ENCODE measurements at places on chromosomes 12 and 14. TPM values are rescaled to one million over a fixed set of nuclear protein-coding genes. Genes with fewer than 3 reads are reported as not detected.

Gene PIWIL1
- not detected for total RNA-seq

Gene ESR2
- total RNA-seq = not detected

Gene BMAL2
- 5.6 TPM for total RNA-seq

Gene TMEM120B
- total RNA-seq = 9.7 TPM

Gene SLC2A14
- total RNA-seq = not detected

Gene AQP6
- not detected for total RNA-seq

Gene ZFYVE1
- total RNA-seq = 73.9 TPM

Gene CKB
- total RNA-seq = 144 TPM

Gene CMTM5
- total RNA-seq = 2.9 TPM

GRCh38 chr14:27267876-27268275 is 670.0 kb upstream of the NOVA1 start:
- no peak for DNase-seq

- no peak for DNase-seq
These were observed 132.3 kb downstream of the CCDC59 start for GRCh38 chr12:82225871-82226270.

GRCh38 chr12:16384732-16385131 is 37.3 kb downstream of the MGST1 start:
- no peak for DNase-seq

DNA sequence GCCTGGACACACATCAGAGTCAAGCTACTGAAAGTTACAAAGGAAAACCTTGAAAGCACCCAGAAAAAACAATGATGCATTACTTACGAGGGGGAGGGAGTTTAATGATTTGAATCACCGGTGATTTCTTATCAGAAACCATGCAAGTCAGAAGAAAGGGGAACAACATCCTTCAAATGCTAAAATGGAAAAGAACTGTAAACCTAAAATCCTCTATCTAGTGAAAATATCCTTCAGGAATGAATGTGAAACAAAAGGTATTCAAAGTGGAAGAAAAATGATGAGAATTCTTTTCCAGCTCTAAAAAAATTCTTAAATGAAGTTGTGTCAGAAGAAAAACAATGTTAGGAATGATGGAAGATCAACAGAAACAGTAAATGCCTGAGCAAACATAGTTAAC is 16.8 kb downstream of the SCAF11 start:
- DNase-seq = no peak

- DNase-seq = no peak
These were observed 8.3 kb downstream of the RNASE6 start for GRCh38 chr14:20789230-20789813.

GRCh38 chr14:59753512-59753911 is 117.1 kb downstream of the RTN1 start:
- no peak for DNase-seq

DNA sequence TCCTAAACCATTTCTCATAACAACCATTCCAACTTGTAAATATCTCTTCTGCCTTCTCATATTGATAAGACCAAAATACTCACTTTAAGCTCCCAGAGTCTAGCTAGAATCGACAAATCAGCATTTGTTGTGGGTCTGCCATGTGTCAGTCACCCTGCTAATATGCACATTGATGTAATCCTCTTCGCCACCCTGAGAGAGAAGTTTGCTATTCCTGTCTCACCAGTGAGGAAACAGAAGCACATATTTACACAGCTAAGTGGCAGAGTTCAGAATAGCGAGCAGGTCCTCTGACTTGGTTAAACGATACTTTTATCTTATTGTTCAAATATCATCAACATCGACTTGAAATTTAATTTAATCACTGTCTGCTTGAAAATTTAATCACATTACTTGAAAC is 142.1 kb downstream of the ANO4 start:
- no peak for DNase-seq

DNA sequence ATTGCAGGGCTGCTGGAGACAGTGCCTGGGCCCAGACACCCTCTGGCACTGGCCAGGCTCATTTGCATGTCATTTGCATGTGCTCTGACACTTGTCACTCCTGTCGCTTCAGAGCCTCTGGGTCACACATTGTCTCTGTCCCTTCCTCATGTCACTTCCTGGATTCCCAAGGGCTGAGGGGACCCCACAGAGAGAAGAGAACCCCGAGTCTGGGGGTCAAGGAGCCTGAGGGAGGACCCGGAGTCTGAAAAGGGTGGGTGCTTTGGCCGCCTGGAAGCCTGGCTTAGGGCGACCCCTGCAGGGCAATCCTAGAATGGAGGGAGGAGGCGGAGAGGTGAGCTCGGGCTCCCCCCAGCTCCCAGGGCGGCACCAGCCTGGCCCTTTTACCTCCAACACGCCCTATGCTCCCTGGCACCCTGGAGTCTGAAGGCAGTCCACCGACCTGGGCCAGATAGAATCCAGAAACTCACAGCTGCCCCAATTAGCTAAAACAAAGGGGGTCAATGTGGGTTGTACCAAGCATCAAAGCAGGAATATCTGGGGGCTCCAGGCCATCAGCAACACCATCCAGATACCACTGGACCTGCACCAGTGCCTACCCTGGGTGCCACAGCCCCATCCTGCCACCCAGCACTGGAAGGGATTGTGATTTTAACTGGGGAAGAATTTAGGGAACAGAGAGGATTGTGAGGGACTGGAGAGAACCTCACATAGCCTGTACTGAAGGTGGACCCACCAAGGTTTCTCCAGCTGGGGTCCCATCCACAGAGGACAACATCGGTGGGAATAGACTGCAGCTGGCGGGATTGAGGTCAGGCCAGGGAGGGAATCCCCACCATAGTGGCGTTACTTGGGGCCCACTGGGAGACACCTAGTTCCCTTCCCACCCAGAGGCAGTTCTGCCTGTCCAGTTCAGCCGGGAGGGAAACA is 21.8 kb upstream of the KRT78 start:
- peak; percentile 72 for DNase-seq

GRCh38 chr12:10027721-10028120 is 2.8 kb upstream of the CLEC9A start:
- DNase-seq = no peak

DNA sequence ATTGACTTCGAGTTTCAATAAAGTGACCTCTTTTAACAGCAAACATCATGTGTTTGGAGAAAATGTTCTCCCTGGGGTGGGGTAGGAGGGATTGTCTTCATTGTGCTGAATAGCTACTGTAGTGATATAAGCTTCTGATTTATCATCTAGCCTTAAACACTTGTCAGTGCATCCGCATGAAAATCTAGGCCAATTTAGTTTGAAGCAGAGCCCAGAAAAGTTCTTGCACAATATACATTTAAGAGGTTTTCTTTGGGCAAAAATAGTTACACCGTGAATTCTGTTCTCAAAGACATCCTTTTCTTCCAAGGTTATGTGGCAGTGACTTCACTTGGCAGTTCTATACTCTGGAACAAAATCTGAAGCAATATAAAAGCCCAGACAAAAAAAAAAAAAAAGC is 136.0 kb upstream of the IFNG-AS1 start:
- no peak for DNase-seq

DNA sequence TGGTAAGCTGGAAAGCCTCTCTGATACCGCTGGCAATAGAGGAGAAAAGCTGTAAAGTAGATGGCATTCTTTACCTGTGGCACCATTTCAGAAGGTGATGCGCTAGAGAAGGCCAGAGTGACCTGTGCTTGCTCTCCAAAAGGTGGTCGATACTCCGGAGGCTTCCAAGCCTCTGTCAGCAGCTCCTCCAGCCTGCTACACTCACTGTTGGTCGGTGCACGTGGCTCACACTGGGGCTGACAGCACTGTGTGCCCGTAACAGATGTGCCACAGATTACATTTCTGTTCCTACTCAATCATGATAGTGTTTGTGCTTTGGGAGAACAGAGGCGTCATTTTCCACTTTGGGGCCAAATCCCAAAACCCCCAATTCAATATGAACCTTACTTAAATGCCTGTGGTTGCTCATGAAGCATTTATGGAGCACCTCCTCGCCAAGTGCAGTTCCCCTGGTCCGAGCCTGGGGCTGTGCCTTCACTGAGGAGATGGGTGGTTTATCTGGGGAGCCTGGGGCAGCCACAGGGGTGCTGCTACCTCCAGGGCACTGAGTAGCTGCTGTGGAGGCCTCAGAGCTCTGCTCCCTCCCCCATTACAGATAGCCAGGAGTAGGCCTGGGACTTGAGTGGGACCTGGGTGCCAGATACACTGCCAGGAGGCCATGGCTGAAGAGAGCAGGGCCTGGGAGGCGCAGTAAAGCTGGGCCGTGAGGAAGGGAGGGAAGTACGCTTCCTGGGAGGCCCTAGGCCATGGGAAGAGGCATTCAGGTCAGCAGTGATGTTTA is 26.8 kb downstream of the CCNK start:
- no peak for DNase-seq

DNA sequence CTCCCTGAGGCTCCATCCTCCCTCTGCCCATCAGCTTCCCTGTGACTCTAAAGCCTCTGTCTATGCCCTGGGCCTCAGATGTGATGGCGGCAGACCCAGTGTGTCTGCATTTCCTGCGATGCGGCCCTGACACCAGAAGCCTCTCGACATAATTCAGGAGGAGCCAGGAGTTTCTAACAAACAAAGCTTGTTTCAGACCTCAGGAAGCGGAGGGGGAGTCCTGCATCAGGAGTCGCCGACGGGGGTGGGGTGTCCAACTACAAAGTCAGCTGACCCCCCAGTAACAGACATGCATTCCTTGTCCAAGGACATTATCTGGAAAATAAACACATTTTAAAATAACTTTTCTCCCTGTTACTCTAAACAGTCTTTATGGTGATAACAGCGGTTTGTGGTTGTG is 167.5 kb downstream of the DPF3 start:
- DNase-seq = no peak

GRCh38 chr12:121829250-121829918 is 25.6 kb downstream of the SETD1B start:
- DNase-seq = no peak

DNA sequence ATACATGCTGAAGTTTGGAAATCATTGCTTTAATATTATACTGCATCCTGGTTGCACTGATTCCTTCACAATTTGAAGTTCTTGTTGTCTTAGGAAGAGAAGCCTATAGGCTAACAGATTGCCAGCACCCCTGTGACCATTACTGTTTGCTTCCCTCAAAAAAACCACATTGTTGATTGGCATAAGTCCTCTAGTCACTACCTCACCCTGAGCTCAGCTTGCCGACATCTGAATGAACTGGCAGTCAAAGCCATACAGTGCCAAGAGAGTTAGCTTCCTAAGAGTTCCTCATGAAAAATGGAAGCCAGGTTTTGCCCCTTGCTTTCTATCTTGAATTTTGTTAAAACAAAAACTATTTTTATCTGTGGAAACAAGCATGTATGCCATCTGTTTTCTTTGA is 276.1 kb downstream of the SYT1 start:
- DNase-seq = no peak

GRCh38 chr12:66132408-66132807 is 1.9 kb upstream of the LLPH start:
- no peak for DNase-seq

DNA sequence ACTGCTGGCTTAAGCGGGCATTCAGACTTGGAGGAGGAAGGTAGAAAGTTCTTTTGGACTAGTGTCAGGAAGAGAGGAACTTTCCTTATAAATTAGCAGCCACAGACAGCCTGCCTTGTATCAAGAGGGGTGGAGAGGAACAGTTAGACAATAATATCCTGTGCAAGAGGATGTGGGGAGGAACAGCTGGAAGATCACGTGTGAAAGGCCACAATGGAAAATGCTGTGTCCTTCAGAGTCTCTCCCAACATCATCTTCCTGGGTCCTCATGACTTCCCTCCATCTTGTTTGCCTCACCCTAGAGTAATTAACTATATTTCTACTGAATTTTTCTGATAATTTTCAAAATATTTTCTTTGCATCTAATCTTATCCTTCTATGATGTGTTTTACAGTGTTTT is 117.4 kb downstream of the MGAT4C start:
- no peak for DNase-seq

DNA sequence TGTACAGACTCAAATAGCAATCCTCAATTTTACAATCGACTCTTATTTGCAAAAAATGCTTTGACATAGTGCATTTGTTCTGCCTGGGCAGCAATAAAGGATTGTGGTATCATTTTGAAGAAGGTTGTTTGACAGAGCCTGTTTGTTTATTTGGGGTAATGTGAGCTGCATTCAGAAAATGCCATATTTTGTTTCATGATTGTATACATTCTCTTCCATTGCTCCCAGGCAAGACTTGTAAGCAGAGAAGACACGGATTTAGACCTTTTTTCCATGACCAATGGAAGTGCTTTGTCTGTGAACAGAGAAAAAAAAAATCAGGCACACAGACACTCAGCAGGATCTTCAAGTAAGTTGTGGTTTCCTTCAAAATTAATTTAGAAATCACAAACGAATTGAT is 35.5 kb upstream of the ALX1 start:
- no peak for DNase-seq

DNA sequence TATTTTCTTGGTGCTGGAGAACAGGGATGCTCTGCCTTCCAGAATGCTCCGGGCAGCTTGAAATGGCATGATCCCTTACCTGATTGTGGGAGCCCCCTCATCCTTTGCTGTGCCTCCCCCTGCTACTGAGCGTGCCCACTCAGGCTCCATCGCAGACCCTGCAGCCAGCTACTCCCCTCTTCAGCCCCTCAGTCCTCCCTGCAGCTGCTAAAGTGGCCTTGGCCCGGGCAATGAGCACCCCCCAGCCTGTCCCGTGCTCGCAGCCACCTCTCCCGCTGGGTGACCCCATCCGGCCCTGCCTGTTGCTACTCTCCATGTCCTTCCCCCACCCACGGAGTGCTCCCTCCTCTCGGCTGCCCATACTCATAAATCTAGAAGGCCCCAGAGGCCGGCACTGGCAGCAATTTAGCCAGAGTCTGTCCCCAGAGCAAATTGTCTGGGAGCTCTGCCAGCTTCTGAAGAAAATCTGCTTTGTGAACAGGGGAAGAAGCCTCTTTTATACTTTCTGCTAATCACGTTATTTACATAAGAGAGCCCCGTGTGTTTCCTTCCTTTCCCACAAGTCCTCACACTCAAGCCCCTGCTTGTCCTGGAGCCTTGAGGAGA is 143.7 kb upstream of the FRMD6 start:
- DNase-seq = no peak

GRCh38 chr14:31819281-31819680 is 257.8 kb upstream of the ARHGAP5 start:
- DNase-seq = no peak

GRCh38 chr14:76806446-76806845 is 6.2 kb downstream of the ANGEL1 start:
- no peak for DNase-seq

DNA sequence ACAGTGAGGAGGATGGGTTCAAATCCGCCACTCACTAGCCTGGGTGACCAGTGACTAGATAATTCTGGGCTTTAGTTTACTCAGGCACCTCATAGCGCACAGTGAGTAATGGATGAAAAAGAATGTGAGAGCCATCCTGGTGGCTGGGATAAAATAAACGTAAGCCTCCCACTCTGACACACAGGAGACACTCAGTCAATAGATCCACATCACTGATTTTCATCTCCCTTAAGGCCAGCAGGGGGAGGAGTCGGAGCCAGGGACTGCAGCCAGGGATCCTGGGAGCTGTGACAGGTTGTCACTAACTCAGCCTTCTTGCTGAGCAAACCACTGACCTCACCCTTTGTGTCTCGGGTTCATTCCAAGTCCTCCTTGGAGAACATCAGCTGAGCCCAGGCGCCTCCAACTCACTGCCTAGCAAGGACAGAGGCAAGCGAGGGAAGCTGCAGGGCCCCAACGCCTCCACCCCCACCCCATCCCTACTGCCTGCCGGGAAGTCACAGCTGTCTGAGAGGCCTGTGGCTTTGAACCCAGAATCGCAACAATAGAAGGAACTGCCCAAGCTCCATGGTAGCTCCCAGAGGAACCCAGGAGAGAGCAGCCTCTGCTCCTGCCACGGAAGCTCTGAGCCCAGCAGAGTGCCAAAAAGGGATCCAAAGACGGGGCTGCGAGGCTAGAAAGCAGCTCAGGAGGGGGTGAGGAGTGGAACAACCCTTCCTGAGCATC is 30.7 kb downstream of the PXN start:
- peak; percentile 86 for DNase-seq

- no peak for DNase-seq
These were observed 21.0 kb upstream of the MIA2 start for GRCh38 chr14:39212693-39213092.

All from ascending aorta (tissue), 2 donors.